ENCODE measurements at places on chromosomes 1 and 21.

GRCh38 chr1:47870480-47870879 is 126.7 kb downstream of the TRABD2B start:
- DNase-seq: no peak

DNA sequence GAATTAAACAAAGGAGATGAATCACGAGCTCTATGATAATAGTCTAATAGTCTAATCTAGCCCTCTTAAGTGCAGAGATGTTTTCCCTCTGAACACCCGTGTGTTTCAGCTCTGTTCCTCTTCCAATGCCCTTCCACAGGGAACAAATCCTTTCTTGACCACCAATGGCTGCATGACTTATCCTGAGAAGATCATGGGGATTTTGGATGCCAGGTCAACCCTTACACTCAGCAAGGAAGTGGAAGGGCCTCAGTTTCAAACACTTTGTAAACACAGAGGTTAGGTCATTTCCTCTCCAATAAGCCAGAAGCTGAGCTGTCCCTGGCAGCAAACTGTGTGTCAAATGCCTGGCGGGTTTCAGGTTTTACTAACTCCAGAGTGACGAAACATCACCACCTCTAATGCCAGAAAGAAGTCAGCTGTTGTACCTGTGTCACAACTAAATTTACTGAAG is 200.0 kb downstream of the GABPA start:
- DNase-seq: no peak

DNA sequence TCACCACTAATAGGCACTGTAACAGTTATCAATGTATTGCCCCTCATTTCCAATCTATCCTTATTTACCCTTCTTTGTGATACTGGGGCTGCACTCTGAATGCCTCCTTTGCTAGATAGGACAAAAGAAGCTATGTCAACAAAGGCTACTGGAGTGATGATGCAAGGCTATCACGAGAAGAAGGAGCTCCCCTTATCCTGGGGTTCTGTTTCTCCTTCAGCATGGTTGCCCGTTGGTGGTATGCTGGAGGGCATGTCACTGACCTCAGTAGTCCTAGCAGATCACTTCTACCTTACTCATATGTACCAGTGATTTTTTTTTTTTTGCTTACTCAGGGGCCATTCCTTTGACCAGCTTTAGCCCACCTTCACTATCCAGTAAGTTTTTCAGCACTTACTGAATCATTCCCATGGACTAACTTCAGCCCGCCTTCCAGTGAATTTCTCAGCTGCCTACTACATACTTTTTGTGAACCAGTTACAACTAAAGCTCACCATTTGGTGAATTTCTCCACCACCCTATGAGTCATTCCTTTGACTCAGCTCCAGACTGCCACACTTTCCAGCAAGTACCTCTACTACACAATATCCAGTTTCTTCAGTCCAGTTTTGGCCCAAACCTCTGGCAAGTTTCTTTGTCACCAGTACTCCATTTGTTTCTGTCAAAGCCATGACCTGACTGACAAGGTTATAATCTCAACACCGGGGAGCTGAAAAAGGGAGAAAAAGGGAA is 944.5 kb downstream of the KCNT2 start:
- DNase-seq: no peak

GRCh38 chr1:41277371-41277975 is 35.4 kb upstream of the SCMH1 start:
- no peak for DNase-seq

DNA sequence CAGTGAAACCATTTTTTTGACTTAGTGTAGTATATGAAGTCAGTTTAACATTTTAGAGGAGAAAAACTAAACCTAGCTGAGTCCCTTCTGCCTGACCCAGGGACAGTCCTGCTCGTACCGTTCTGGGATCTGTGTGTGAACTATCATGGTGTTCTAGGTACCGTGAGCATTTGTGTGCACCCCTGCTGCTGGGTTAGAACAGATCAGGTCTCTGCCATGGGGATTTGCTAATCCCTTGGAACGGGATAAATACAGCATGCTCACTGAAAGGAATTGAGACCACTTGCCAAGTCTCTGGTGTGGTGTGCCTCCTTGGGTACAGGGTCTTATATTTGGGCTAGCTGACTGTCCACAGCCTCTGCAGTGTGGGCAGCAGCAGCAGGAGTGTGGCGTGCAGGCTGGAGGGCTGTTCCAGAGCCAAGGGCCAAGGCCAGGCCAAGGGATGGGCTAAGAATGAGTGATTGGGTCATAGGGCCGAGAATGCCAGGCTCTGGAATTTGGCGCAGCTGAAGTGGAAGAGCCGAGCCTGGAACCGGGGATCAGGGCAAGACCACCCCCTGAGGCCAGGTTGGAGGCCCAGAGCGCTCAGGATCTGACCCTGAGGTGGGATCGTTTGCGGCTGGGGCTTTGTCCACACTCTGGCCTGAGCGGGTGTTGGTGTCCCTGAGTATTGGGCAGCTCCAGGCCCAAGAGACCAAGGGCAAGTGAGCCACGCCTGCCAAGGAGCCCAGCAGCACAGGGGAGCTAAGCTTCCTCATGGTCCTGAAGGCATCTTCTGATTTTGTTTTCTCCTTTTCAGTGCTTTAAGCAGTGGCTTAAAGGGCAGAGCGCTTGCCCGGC is 66.3 kb downstream of the VPS26C start:
- no peak for DNase-seq

GRCh38 chr21:42068592-42068991 is 2.5 kb upstream of the UMODL1 start:
- no peak for DNase-seq

- no peak for DNase-seq
Measured at GRCh38 chr1:33654267-33654834, 181.9 kb downstream of the ZSCAN20 start.

DNA sequence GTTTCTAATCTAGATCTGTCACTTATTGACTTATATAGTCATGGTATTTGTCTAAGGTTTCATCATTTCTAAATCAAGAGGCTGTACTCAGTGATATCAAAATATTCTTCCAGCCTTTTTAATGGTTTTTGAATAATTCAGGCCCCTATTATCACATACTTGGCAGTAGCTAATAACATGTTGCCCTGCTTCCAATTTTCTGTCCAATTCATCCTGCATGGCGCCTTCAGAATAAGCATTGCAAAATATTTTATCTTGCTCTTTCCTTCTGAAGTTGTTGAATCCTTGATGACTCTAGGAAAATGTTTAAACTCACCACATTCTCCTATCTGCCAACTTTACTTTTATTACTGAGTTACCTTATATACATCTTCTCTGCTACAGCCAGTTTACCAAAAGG is 517.2 kb upstream of the B3GALT2 start:
- no peak for DNase-seq

DNA sequence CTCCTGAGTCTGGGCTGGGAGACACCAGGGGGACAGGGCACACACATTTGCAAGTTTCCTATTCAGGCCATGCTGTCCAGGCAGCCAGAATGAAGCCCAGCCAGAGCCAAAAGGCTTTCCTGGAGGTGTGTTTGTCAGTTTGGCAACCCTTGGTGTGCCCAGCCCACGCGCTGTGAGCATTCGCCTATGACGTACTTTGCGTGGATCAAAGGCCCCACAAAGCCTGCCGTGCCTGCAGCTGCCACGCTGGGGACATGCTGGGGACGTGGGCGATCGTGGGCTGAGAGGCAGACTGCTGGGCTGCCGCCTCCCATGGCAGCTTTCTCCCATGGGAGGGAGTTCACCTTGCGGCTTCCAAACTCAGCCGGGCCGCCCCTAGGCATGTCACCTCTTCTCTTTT is 57.5 kb downstream of the CD247 start:
- no peak for DNase-seq

DNA sequence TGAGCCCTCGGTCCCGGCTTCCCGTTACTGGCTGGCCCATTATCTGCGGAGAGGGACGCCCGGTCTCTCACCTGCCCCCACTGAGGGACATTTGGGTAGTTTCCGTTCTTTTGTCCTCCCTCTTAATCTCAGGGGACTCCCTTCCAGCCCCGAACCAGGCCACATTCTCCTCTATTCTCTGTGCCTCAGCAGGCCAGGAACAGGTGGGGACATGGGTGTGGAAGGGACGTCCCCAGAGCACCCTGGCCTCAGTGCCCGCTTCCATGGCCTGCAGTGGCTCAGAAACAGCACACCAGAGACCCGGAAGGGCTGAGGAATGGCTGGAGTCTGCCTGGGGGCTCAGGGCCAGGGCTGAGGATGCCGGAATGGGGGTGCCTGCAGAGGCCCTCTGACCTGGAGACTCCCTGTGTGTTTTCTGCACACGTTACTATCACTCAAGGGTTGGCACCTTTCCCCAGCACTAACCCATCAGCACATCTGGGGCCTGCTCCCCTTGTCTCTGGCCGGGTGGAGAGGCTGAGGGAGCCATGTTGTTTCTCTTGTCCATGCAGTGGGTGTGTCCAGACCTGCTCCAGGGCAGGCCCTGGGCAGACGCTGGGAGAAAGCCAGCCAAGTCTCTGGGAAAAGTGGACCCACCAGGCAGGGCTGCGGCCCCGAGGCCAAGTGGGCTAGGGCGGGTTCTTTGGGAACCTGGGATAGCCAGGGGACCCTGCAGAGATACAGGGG is 10.0 kb upstream of the DNMT3L start:
- DNase-seq: no peak

DNA sequence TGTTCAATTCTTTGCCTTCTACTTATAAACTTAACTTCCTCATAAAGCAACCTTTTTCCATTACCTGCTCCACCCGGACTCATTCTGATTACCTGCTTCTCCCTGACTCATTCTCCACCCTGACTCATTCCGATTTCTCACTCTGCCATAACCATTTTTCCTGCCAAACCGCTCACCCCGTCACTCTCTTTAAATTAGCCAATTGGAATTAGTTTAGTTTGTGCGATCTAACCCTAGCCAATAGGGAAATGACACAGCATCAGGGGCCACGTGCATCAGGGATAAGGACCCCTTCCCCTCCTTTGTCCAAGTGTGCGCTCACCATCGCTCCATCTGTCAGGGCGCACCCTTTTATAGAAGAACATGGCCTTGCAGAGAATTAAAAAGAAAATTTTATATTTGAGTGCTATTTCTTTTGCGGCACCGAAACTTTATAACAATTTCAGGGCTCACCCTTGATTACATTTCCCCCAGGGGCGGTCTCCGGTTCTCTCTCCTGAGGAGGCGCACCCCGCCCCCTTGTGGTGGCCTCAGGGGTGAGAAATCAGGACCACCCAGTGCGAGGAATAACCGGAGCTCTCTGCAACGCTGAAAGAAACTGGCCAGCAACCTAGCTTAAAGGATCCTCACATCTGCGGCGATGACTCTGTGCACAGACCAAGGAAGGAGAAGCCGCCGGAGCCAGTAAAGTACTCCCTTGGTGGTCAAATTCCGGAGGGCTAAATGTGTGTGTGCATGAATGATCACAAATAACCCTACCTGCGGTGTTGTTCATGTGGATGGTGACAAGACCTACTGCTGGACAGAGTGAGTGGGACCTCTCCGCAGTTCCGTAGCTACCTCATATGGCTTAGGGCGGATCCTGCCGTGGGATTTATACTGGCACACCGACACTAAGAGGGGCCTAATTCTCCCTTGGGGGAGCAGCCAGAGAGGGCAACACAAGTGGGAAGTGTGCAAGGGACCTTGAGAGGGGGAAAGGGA is 30.3 kb upstream of the CBR3 start:
- DNase-seq: no peak

DNA sequence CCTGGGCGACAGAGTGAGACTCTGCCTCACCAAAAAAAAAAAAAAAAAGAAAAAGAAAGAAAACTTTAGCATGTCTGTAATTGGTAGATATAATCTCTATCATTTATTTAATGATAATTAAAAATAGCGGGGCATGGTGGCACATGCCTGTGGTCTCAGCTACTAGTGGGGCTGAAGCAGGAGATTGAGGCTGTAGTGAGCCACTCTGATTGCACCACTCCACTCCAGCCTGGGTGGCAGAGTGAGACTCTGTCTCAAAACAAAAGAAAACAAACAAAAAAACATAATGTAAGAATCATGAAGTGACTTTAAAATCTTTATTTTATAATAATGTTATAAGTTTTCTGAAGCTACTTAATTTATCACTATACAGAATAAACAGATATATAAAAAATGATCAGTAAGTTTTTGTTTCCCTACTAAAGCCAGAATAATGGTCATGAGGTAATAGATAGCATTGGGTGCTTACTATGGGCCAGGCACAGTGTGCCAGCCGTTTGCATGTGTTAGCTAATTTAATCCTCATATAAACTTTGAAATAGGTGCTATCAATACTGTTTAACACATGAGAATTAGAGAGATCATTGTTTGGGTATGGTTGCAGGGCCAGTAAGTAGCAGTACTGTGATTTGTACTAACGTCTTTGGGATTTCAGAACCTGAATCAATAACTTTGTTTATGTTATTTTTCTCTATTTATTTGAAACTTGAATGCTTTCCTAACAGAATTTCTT is 23.8 kb downstream of the CLIC4 start:
- DNase-seq: no peak

GRCh38 chr1:30299393-30299792 is 424.0 kb downstream of the MATN1 start:
- DNase-seq: no peak

GRCh38 chr1:72000809-72001208 is 281.5 kb downstream of the NEGR1 start:
- DNase-seq: no peak

DNA sequence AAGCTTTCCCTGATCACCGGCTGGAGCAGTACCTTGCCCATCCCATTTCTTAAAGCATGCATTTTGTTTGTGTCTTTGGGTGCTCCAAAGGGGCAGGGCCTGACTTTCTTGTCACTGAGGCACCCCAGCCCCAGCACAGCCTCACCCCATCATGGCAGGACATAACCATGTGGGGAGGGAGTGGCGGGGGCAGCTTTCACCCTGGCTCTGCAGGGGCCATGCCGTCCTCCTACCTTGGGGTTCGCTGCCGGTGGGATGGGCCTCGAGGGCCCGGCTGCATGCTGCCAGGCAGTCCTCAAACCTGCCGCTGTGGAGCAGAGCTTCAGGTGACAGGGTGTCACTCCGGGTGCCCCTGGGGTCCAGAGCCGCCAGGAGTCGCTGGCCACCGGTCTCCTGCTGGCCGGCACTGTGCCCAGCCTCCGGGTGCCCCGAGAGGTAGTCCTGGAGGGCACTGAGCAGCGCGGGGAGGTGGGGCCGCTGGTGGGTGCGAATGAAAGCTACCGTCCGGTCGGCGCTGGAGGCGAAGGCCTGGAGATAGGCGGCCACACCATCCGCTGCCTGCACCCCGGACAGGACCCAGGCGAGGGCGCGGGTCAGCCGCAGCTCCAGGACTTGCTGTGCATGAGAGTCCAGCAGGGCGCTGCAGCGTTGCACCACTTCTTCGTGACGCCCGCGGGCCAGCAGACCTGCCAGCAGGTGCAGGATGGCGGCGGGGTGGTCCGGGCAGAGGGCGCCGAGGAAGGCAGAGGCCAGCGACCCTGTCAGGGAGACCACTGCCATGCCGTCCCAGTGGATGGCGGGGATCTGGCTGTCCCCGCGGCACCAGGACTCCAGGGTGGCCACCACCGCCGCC is 1.5 kb downstream of the TTC34 start:
- no peak for DNase-seq

DNA sequence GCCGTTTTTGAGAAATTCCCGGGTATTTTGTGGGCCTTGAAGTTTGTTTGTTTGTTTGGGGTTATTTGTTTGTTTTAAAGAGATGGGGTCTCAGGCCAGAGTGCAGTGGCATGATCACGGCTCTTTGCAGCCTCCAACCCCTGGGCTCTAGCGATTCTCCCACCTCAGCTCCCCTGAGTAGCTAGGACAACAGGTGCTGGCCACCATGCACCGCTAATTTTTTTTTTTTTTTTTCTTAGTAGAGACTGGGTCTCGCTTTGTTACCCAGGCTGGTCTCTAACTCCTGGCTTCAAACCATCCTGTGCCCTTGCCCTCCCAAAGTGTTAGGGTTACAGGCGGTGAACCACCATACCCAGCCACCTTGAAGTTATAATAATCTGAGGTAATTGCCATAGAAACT is 2.0 kb downstream of the CHTOP start:
- DNase-seq: no peak

- DNase-seq: no peak
Measured at GRCh38 chr1:82162486-82163420, 362.0 kb downstream of the ADGRL2 start.
